Activated naive CD4-positive, alpha-beta T cell treated with anti-CD3 and anti-CD28 coated beads, Interleukin-2, amount 10 ng/mL, durations not matched to agents 5 hours and 36 hours (primary cell): ENCODE measurements at places on chromosomes 2 and 18. TPM values are rescaled to one million over a fixed set of nuclear protein-coding genes. Genes with fewer than 3 reads are reported as not detected.

Gene ACSL3
- 57.7 TPM for total RNA-seq

Gene COL5A2
- 1.1 TPM for total RNA-seq

Gene PDE1A
- not detected for total RNA-seq

Gene CD226
- 65.4 TPM for total RNA-seq

Gene CHRNG
- total RNA-seq, result not detected
